ENCODE measurements at places on chromosomes 1 and 21. TPM values are rescaled to one million over a fixed set of nuclear protein-coding genes. Genes with fewer than 3 reads are reported as not detected.

The TNFRSF18 gene
- 0.47 TPM for total RNA-seq

The CHTOP gene
- 71.6 TPM for total RNA-seq

The RIPK4 gene
- not detected for total RNA-seq

The IL19 gene
- not detected for total RNA-seq

DNA sequence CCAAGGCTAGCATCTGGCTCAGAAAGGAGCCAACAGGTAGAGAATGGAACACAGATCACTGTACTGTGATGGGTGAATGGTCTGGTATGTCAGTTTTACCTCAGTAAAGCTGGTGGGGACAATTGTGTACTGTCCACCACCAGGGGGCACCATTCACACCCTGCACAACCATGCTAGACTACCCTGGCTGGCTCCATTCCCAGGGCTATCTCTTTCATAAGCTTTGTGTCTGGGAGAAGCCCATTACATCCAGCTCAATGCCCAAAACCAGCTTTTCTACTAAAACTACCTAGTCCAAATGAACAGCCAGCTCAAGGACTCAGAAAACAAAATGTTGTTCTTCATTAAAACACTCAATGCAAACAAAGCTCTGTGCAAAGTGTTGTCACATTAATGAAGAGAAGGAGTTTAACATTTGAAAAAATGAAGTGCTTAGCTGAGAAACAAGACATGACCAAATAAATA is 62.0 kb upstream of the RASAL2 start:
- DNase-seq, result peak; percentile 91

GRCh38 chr1:39777306-39777705 is 6.2 kb upstream of the OXCT2 start:
- no peak for DNase-seq

DNA sequence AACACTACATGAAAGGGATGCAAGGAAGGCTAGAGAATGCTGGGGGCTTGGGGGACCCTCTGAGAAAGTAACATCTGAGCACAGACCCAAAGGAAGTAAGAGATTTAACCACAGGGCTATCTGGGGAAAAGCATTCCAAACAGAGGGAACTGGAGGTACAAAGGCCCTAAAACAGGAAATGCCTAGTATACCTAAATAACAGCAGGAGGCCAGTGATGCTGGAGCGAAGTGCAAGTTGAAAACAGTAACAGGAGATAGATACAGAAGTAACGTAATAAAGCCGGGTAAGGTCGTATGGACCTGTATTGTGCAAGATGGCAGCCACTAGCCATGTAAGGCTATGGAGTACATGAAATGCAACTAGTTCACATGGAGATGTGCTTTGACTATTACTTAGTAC is 52.1 kb downstream of the CD34 start:
- no peak for DNase-seq

DNA sequence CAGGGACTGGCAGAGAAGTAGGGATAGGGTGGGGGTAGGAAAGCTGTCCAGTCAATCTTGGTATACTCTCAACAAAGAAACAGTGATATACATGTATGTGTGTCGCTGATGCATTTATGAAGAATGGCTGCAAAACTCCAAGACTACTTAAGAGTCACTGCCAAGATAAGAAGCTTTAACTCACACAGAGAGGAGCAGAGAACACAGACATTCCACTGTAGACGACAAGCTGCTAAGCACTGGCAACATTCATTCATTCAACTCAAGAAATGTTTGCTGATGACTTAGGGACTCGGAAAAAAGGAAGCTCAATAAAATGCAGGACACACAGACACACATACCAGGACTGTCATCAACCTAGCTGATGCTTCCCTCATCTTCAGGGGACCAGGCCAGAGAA is 5.5 kb downstream of the CTNNBIP1 start:
- no peak for DNase-seq

DNA sequence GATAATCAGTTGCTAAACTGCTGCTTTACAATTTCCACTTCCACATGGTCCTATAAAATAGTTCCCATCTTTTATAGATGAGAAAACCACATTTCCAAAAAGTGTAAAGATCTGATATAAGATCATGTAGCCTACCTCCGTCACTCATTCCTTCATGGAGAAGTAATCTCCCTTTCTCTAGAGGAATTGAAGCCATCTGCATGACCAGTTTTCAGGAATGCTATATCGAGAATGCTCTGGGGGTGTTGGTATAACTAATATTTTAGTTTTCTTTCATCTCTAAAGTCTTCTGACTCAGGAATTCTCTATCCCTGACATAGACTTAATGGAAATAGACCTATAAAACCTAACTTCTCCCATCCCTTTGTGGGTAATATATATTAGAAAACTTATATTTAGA is 173.0 kb upstream of the UBE2U start:
- DNase-seq, result no peak

DNA sequence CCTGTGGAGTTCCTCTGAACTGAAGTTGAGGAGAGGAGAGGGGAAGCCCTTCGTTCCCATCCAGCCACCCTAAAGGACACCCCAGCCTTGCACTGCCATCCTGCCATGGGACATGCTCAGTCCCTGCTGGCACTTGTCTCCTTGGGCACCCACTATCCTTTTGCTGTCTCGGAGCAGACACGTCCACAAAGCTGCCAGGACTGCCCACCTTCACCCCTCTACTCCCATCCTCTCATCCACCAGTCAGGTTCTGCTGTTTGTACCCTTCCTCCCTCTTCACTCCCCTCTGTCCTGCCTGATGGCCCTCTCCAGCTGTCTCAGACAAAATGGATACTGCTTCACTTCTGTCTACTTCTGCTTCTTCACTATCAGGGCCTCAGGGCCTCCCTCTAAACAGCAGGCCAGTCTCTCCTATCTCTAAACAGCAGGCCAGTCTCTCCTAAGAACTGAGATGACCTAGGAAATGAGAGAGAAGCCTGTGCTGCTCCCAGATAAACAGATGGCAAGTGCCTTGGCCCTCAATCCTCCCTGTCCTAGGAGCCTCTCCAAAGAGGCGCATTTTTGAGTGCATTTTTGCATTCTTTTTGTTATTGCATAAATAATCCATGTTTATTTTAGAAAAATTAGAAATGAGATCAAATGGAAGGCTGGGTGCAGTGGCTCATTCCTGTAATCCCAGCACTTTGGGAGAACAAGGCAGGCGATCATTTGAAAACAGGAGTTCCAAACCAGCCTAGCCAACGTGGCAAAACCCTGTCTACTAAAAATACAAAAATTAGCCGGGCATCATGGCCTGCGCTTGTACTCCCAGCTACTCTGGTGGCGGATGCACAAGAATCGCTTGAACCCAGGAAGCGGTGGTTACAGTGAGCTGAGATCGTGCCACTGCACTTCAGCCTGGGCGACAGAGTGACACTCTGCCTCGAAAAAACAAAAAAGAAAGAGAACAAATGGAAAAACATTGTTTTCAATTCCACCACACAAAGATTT is 4.4 kb upstream of the PYCR2 start:
- DNase-seq, result no peak

DNA sequence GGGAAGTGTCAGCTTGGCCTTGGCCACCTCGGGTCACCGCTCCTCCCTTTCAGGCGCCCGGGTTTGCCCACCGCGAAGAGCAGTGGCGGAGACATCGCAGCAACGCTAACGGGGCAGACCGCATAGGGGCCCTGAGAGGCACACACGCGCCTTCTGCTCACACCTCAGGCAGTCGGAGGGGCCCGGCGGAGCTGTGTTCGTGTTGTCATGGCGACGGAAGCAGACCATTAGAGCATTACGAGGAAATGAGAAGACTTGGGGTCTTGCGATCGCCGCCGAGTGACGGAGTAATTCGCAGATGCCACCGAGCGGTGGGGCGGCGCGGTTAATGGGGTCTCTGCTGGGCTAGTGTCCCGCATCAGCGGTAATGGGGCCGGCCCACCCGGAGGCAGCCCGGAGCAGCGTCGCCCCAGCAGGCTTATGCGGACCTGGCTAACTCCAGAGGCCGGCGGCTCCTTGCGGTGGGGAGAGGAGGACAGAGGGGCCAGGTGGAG is 144.1 kb downstream of the TNR start:
- DNase-seq, result no peak

GRCh38 chr1:113576271-113576670 is 183.0 kb downstream of the PHTF1 start:
- no peak for DNase-seq

DNA sequence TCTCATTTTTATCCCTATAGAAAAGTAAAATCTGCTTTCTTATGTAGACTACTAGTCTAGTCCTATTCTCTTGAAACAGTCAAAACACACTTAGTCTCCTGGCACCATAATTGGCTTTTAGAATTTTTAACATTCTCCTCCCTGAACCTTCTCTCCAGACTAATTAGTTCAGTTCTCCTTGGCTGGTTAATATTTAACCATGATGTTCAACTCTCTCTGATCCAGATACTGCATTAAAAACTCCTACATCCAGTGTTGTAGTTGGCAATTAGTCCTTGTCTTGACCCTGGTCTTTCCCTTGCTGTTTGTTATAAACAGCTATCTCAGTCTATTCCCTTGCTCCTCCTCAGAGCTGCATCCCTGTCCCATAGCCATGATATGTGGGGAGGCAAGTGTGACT is 422.9 kb upstream of the BEND5 start:
- no peak for DNase-seq

GRCh38 chr1:235027862-235028250 is 100.8 kb downstream of the TOMM20 start:
- DNase-seq, result no peak

GRCh38 chr1:44655609-44656008 is 18.7 kb downstream of the TMEM53 start:
- peak; percentile 46 for DNase-seq

GRCh38 chr21:42319851-42320572 is 4.8 kb upstream of the TFF3 start:
- DNase-seq, result no peak

DNA sequence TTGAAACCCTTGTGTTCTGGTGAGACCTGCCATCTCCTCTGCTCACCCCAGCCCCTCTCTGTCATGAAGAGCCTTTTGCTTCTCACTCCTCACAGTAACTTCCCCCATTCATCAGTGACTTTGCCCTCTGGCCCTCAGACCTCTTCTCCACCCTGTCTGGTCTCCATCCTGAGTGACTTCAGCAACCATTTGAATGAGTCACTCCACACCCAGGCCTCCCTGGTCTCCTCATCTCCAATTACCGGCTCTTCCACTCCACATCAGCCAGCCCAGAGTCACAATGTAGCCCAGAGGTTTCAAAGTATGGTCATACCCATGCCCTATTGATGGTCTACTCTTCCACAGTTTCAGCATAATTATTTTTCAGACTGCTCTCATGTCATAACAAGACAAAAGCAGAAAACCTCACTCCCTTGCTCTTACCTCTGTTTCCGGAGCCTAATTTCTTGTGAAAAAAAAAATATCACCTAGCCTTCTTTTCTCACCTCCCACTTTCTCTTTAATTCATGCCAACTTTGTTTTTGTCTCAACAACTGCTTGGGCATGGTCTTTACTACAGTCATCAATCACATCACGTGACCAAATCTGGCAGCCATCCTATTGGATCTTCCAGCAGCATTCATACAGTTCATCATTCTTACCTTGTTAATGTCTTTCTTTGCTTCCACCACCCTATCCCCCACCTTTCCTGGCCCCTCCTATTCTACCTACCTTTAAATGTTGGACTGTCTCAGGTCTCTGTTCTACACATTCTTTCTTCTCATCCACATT is 35.6 kb upstream of the NEK7 start:
- peak; percentile 68 for DNase-seq

DNA sequence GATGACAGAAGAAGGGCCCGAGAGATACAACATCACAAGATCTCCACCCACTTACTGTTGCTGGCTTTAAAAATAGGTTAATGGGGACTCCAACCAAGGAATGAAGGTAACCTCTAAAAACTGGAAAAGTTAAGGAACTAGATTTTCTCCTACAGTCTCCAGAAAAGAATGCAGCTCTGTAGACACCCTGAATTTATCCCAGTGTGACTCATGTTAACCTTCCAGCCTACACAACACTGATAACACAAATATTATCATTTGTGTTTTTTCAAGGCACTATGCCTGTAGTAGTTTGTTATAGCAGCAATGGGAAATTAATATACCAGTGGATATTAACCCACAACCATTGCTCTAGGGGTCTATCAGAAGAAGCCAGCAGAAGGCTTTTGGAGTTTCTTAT is 730.7 kb upstream of the ZP4 start:
- no peak for DNase-seq

DNA sequence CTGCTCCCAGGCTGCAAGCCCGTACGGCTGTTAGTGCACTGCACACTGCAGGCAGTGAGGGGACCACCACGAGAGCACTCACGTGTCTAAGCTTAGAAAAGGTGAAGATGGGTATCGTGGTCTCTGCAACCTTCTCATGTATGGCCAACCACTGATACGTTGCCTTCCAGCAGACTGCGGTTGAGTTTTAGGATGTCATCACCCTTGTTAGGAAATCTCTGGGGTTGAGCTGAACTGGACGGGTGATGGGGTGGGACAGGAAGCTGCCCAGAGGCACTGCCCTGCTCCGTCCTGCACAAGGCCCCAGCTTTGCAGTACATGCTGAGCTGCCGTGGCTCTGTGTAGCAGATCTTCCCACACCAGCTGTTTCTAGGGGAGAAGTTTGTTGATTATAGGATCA is 43.3 kb downstream of the FAAP20 start:
- DNase-seq, result no peak

GRCh38 chr1:8349961-8350360 is 32.0 kb downstream of the SLC45A1 start:
- no peak for DNase-seq

- no peak for DNase-seq
Measured at GRCh38 chr1:247402120-247402675, 13.8 kb upstream of the NLRP3 start.

DNA sequence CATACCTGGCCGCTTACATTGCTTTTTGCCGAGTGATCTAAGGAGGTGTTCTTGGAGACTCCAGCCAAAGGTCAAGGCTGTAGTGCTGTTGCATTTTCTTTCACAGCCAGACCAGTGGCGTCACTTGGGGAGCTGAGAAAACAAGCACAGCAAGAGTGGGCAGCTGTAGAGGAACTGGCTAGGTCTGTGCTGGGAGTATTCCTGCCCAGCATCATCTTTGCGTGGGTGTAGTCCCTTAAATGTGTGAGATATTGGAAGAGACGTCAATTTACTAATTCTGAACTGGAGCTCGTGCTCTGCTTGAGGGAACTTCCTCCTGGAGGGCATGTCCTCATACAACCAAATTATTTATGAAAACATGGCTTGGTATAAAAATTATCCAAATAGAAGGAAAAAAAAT is 10.2 kb downstream of the UBIAD1 start:
- no peak for DNase-seq

DNA sequence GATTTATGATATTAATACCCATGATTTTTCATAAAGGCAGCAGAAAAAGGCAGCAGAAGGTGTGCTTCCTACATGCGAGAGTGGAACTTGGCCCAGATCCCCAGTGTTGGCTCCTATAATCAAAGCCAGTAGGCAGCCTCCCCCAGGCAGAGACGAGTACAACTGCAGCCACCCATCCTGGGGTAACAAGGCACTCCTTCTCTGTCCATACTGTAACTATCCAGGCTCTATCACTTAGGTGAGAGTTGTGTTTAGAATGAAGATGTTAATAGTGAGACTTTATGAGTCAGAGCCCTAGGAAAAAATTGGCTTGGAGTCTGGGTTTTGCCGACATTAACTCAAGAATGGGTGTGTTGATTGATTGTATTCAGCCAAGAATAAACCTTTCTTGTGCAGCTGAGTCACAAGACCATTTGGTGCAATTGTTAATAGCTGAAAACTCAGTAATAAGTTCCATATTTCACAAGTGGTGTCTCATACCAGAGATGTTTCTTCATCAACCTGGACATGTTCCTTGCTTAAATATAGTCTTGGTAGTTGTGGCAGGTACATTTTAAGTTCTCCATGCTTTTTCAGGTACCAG is 322.3 kb downstream of the DUSP10 start:
- no peak for DNase-seq
